GM12864 (cell line): ENCODE measurements at places on chromosomes 5 and 9.

DNA sequence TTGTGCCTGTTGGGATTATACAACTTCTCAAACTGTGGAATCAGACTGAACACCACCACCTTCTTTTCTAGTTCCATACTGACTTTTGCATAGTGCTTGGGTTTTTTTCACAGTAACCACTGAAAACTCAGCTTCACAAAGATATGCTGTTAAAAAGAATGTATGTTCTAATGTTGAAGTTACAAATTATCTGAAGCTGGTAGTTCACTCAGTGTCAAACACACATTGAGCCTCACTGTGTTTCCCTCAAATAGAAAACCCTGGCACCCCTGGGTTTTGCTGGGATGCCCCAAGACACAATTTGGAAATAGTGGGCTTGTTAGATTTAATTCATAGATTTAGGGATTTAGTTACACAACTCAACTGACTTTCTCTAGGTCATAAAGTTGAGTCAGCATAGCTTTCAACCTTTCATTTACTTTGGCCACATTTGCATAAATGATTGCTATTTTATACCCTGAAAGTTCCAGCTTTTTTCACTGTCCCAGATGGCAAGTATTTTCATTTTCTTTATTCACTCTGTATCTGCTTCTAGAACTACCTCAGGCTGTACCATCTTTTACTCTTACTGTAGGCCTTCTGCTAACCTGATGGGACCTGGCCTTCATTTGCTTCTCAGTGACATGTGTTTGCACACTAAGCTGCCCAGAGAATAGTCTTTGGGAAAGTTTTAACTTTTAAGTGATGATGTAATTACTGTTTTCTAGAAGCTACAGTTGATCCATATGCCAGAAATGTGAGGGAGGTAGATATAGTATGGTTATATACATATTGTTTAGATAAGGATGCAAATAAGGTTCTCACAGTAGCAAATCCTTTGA is 115.1 kb downstream of the CDC42SE2 start:
- no peak for DNase-seq

GRCh38 chr5:61202213-61202612 is 39.9 kb upstream of the SMIM15 start:
- no peak for DNase-seq

DNA sequence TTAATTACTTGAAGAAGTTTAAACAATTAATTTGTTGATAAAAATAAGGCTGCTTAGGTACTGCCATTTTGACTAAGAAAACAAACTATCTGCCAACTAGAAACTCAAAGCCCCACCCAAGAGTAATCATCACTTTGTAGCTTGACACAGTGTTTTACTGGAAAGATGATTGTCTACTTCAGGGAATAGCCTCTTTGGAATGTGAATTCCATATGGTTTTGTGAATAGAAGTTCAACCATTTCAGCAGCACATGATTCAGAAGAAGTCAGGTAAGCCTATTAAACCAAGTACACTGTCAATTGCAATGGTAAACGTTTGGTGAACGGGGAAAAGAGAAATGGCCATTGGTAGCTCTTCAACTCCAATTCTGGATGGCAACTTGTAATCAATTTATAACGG is 55.2 kb downstream of the PLK2 start:
- no peak for DNase-seq

DNA sequence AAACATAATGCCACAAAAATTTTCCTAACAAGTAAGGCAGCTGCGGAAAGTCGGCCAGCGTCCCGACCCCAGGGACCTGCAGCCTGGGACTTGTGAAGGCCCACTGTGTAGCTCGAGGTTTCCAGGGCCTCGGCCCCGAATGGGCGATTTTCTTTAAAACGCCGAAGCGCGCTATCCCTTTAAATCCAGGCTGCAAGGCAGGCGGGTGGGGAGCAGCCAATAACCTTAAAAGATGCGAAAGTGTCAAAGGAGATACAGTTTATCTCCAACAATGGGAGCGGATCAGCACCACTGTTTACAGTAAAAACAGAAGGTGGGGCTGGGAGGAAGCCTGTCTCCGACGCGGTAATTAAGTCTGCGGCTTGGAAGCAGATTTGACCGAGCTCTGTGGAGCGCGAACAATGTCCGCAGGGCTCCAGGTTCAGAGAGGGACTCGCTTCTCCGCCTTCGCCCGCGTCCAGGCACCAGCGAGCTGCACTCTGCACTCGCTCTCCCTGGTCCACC is 1.7 kb upstream of the ZSWIM6 start:
- DNase-seq: no peak

DNA sequence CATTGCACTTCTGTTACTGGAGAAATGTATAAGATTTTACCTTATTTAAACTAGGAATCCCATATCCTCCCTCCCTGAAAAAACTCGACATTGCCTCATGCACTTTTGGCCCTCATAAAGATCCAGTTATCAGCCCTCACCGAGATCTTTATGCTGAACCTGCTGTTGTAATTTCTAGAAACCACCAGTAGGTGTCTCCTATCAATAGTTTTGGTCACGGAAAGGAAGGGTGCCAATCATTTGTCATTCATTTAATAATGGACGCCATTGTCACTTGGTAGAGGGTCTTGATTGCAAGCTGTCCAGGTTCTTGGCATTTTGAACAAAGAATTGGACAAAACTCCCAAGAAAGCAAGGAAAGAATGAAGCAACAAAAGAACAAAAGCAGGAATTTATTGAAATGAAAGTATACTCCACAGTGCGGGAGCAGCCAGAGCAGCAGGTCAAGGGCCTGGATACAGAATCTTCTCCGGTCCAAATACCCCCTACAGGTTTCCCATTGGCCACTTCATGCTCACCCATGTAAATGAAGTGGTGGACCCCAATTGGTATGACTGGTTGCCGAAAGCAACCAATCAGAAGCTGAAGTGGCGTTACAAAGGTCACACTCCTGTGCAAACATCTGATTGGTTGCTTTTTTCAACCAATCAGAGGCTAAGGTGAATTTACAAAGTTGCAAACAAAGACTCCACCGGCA is 524.3 kb downstream of the PSAT1 start:
- DNase-seq: peak; percentile 2

DNA sequence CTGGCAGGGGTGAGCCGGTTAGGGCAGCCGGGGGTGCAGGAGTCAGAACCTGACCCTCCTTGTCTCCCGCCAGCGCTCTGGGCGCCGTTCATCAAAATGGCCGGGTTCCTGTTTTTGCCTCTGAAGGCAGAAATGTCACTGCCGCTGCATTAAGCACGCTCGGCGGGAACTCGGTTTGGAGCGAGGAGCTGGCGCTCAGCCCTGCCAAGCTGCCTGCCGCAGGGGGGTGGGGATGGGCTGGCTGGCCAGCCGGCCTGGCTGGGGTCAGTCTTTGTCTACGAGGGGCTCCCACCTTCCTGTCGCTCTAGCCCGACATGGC is 63.7 kb downstream of the CXXC5 start:
- DNase-seq: no peak

- no peak for DNase-seq
Measured at GRCh38 chr9:2128618-2129017, 113.5 kb downstream of the SMARCA2 start.
